Cortex of kidney (tissue), 1 donor: ENCODE measurements at places on chromosomes 2 and 18.

- DNase-seq: no peak
Observed at GRCh38 chr18:25169701-25170100, 182.3 kb downstream of the ZNF521 start.

- no peak for DNase-seq
Observed at GRCh38 chr2:12315224-12315623, 401.5 kb upstream of the TRIB2 start.

- no peak for DNase-seq
Observed at GRCh38 chr2:70548233-70548632, 5.4 kb downstream of the TGFA start.

- DNase-seq: no peak
Observed at GRCh38 chr2:109244750-109245382, 115.9 kb downstream of the SH3RF3 start.

- no peak for DNase-seq
Observed at GRCh38 chr2:232102380-232102779, 140.9 kb downstream of the DIS3L2 start.

- no peak for DNase-seq
Observed at GRCh38 chr2:165182029-165182428, 21.8 kb downstream of the SCN3A start.

- no peak for DNase-seq
Observed at GRCh38 chr2:1153920-1154319, 203.3 kb downstream of the SNTG2 start.

GRCh38 chr2:2570360-2570759 lies 239.3 kb upstream of the MYT1L start:
- no peak for DNase-seq

DNA sequence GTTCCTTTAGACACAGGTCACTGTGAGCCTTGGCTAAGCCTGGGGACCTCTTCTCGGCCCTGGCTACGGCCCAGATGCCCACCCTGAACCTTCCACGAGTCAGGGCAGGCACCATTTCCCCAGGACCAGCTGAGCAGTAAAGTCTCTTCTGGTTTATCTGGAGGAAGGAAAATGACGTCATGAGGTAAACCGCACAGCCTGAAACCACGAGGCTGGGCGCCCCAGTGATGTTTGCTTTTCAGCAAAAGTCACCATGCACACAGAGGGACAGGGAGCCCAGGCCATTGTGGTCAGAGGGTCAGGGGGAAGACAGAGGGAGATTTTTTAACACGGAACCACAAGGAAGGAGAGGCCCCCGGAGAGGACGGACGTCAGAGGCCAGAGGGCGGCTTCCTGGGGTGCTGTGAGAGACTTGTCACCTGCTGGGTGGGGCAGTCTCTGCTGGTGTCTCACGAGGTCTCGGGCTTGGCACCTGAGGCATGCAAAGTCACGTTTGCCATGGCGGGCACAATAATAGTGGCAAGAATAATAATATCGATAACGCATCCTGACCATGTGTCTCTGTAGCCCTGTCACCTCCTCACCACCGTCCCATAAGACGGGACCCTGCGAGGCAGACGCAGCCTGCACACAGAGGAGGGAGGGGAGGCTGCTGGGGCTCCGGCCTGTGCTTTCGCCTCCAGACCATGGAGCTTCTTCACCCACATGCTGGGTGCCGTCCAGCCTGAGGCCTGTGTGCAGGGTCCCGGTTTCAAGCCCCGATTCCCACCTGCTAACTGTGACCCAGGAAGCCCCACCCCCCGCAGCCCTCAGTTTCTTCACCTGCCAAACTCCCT lies 33.2 kb upstream of the FOSL2 start:
- no peak for DNase-seq

GRCh38 chr2:180231015-180231414 lies 223.9 kb upstream of the CWC22 start:
- DNase-seq: no peak

- no peak for DNase-seq
Observed at GRCh38 chr2:55025082-55025481, 25.2 kb downstream of the RTN4 start.

DNA sequence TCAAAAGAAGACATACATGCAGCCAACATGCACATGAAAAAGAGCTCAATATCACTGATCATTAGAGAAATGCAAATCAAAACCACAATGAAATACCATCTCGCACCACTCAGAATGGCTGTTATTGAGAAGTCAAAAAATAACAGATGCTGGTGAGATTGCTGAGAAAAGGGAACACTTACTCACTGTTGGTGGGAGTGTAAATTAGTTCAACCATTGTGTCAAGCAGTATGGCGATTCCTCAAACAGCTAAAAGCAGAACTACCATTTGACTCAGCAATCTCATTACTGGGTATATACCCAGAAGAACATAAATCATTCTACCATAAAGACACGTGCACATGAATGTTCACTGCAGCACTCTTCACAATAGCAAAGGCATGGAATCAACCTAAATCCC lies 95.5 kb upstream of the XIRP2 start:
- DNase-seq: no peak

DNA sequence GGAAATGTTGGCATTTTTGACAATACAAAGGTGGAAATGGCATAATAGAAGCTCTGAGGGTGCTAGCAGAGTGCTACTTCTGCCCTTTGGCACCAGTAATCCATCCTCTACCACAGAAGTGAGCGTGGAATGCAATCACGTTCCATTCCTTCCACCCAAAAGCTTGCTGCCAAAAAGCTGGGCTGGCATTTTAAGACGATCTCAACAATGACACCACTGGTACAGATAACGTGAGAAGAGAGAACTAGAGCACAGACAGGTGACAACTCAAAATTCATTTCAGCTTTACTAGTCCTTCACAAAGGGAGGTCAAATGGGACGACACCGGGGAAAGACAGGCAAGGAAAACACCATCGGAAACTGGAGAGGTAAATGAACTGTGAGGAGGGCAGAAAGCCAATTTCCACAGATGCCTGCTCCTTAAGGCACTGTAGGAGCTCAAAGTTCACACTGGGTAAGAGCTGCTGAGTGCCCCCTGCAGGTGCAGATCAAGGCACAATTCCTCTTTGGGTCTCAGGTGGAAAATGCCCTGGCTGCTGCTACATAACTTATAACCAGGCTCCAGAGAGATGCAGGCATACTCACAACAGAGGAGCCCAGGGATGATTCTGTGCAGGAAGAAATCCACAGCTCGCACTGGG lies 50.7 kb upstream of the RNU4ATAC start:
- DNase-seq: no peak

DNA sequence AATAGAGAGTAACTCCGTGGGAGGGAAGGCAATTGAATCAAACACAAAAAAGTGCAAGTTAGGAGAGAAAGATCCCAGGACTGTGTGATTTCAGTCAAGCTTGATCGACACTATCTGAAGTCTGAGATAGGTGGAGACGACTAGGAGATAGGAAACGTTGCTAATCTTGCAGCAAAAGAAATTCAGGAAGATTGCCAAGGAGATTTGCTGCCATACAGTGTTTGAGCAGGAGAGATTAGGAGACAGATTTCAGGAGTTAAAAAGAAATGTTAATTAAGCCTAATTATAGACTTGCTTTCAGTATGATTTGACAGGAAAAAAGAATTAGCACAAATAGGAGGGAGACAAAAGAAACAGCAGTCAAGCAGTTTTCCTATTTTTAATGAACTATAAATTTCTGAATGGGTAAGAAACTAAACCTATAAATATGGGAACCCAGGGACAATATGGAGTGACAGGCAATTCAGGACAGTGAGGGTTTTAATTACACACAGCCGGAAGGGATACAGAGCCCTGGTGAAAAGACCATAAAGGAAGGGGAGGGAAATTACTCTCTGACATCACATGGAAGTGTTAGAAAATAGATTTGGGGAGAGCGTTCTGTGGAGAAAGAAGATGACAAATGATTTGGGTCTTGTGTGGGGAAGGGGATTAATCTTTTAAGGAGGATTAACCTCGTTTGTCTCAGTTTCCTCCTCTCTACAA lies 72.6 kb downstream of the SUCLG1 start:
- no peak for DNase-seq

DNA sequence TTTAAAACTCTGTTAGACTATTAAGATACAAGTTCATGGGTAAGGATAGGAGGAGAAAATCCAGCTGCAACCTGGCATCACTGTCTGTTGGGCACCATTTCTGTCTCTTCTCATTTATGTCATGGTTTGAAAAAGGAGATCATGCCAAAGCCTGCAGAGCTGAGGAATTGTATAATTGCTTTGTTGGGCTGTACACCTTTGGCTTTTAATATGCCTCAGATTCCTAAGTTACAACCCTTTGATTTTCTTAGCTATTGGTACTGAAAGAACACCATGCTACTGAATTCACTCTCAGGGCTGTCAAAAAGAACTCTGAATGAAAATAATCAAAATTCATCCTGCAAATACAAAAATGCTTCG lies 174.3 kb downstream of the ACKR3 start:
- DNase-seq: no peak

DNA sequence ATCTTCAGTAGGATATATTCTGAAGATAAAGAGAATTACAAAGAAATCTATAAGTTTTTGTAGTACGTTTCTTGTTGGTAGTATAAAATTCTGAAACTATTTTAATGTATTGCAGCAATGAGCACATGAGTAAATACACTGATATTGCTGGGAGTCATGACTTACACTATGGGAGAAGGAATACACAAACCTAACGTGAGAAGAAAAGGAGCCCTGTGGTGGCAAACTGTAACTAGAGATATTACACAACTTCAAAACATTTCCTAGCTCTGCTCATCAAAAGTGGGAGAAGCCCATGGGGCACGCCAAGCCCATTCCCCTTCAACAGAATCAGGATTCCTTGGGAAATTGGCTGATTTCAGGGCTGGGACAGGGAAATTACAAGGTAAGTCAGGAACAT lies 20.5 kb downstream of the SPIRE1 start:
- DNase-seq: no peak

DNA sequence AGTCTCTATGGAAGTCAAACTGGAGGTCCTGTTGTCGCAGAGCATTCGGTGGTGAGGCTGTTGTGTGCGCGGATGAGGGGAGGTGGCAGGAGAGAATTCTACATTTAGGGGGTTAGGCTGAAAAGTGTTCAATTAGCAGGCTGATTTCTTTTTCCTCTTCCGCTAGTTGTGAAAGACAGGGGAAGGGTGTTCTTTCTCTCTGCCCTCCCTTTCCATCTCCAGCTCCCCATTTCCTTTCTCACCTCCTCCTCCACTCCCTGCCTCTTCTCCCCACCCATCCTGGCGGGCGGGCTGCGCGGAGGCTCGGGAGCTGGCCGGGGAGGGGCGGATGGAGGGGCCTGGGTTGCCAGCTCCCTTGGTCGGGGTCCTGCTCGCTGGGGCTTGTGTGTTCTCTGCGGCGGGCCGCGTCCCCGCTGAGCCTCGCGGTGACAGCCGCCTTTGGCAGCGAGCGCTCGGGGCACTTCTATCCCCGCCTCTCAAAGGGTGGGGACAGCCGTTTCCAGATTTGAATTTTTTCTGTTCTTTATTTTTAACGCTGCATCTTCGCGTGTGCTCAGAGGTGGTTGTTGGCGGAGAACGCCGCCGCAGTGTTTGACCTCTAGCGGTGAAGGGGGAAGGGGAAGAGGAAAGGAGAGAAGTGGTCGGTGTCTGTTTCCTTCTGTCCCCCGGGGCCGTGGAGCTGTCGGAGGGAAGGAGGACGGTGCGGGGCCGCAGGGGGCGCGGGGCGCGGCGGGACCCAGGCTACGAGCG lies 3.6 kb downstream of the SOX11 start:
- DNase-seq: no peak

- DNase-seq: no peak
Observed at GRCh38 chr18:5237083-5237722, 40.1 kb upstream of the AKAIN1 start.

- DNase-seq: no peak
Observed at GRCh38 chr2:144508172-144508851, 11.6 kb downstream of the ZEB2 start.

DNA sequence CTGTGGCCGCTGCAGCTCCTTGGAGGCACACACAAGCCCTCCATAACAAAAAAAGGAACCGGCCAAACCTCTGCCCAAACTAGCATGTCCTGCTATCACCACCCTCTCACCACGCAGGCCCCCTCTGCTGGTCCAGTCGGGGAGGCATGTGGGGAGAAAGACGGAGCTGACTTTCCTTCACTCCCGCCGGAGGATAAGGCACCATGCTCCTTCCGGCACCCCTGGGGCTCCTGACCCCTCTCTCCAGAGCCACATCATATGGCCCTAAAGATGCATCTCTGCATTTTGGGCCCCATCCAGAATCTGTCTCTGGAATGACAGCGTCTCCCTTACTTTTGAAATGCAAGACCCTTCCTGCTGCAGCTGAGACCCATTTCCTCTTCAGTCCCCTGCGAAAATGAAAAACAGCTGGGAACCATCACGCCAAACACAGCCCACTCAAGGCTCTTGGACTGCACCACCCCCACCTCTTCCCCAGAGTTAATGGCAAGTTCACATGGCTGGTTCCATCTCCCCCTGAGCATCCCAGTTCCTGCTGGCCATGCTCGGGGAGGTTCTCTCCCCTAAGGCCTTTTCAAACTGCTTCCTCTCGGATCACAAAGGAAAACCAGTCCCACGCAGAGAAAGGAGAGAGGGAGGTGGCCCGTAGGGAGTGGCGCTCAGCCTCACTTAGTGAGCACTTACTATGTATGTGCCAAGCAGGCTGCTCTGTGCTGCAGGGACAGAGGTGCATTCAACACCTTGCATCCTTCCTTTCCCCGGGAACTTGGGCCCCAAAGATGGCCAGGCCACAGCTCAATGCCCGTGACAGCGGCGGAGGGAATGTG lies 35.2 kb upstream of the MLPH start:
- DNase-seq: no peak

GRCh38 chr2:186648130-186648529 lies 45.7 kb upstream of the FAM171B start:
- DNase-seq: no peak

- no peak for DNase-seq
Observed at GRCh38 chr2:160460333-160460731, 33.3 kb downstream of the RBMS1 start.

GRCh38 chr18:46338766-46339165 lies 234.6 kb downstream of the HAUS1 start:
- no peak for DNase-seq

DNA sequence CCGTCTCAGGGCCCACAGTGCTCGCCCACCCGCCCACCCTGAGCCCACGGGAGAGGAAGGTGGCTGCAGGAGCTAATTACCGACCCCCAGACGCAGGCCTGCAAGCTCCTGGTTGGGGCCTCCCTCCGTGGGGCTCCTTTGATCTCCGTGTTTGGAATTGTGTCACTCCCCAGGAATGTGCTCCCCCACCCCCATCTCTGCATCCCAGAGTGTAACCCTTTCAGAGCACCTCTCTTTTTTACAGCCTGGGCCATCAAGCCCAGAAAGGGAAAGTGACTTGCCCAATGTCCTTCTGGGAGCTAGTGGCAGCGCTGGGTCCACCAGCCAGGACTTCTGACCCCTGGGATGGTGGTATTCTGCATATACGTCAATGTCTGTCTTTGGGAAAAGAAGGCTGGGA lies 335.1 kb downstream of the CYRIA start:
- DNase-seq: no peak

GRCh38 chr2:167114018-167114417 lies 225.7 kb downstream of the XIRP2 start:
- no peak for DNase-seq

- DNase-seq: no peak
Observed at GRCh38 chr2:232336241-232336736, 42.3 kb upstream of the ALPP start.

- no peak for DNase-seq
Observed at GRCh38 chr2:103132536-103133217, 370.8 kb downstream of the TMEM182 start.
